Right cardiac atrium (tissue), 5 donors: ENCODE measurements at places on chromosomes 1 and 21.

DNA sequence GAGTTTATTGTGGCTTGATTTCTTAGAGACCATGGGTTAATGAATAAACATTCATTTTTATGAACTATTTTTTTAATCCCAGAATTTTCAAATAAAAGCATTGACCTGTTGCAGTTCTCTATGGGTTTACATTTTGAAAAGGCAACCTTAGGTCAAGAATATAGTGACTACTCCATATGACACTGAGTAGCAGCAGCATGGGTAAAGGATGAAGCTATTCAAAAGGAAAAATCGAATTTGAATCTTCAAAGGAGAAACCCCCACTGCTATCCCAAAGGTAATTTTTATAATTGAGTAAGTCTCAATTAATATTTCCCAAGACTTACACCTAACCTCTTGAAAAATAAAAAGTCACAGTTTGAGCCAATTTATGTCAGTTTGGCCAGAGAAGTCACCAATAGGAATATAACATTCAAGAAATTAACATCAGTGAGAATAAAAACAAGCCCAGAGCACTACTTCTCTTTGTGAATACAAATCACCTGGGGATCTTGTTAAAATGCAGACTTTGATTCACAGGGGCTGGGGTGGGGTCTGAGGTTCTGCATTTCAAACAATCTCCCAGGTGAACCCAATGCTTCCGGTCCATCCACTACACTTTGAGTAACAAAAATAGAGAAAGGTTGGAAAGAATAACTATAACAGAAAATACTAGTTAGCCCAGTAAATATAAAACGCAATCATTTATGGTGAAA lies 39.8 kb downstream of the USP1 start:
- DNase-seq: no peak

DNA sequence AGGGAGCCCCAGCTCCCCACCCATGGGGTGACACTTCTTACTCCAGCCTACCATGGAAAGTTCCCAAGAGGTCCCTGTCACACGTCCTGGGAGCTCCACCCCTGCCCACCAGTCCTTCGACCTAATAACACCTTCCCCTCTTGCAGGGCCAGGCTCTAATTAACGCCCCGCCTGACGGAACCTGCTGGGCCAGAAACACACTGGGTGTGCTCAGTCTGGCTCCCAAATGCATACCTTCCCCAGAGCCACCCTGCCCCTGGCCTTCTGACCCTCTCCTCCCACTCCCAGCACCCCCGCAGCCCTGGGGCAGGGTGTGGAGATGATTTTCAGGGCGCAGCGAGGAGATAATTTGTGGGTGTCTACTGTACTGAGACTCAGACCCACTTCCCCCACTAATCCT lies 20.6 kb downstream of the PGLYRP3 start:
- peak; percentile 17 for DNase-seq

- DNase-seq: no peak
Observed at GRCh38 chr1:87219626-87220025, 109.1 kb upstream of the LMO4 start.

GRCh38 chr1:186798960-186799688 lies 29.6 kb upstream of the PLA2G4A start:
- no peak for DNase-seq

GRCh38 chr1:115277276-115277675 lies 60.8 kb downstream of the NGF start:
- no peak for DNase-seq
